ENCODE measurements at places on chromosomes 12 and 14.

GRCh38 chr14:64861916-64862315, 17.8 kb downstream of the SPTB start:
- no peak for DNase-seq

DNA sequence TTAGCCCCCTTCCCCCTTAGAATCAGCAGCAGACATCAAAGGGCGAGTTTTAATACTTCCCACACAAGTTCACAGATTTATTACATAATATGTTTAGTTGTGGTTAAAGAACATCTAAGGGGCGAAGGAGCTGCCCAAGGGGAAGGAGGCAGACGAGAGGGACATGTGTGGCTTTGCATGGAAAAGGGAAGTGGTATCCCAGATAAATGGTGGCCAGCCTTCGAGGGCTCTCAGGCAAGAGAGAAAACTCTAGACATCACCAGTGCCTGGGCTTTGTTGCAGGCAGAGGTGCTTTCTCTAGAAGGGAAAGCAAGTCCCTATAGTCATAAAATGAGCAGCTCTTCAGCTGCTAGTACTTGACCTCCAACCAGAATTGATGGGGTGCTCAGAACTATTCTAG, 121.2 kb downstream of the CACNA1C start:
- no peak for DNase-seq

DNA sequence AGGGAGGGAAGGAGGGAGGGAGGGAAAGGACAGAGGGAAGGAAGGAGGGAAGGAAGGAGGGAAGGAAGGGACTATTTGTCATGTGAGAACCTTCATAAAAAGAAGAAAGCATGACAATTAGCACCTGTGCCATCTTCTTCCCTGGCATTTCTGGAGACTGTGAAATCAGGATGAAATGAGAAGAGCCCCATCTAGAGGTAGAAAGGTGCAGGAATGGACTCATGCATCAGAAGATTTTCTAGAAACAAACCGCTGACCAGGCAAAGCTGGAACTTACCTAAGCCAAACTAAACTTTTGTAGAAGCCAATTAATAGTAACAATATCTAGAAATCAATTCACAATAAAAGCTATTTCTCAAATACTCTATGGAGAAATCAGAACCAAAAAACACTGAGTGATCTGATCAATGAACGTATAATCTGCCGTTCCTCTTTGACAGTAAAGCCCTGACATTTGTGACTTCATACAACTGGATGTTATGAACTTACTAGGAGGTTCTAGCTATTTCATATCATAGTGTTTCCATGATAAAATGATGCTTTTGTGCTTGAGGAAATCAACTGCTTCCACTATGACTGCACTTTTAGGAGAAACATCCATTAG, 24.4 kb upstream of the CRACR2A start:
- no peak for DNase-seq

GRCh38 chr12:55842681-55843429, at the start of gene MMP19:
TSS of gene MMP19 (minus strand) at chr12:55842936. CDS start at chr12:55842830, 106 bp downstream.
- no peak for DNase-seq

Data from activated gamma-delta T cell treated with anti-CD3 and anti-CD28 coated beads, Interleukin-2, amount 50 U/mL, for 16 hours (primary cell).